ENCODE measurements at places on chromosomes 7 and 10.

DNA sequence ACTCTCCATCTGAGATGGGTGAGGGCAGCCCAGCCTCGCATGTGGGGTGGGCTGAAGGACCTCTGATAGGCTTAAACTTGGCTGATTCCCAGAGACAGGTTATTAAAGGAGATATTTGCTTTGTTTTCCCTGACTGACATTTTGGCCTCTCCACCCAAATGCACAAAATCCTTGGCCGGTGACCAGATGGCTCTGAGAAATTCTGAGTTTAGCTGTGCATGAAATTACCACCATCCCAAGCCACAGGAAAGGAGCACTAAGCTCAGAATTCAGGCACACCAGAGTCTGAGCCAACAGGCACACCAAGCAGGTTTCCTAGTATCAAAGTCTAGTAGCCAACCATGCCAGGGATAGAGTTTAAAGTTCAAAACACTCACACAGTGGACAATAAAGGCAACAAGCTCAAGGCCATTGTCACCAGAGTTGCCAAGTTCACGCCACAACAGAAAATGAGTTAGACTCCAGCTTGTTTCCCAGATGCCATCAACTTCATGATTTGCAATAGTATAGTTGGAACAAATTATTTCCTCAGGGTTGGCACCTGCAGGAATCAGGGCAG is 387.6 kb downstream of the KCNMA1 start:
- DNase-seq: no peak

DNA sequence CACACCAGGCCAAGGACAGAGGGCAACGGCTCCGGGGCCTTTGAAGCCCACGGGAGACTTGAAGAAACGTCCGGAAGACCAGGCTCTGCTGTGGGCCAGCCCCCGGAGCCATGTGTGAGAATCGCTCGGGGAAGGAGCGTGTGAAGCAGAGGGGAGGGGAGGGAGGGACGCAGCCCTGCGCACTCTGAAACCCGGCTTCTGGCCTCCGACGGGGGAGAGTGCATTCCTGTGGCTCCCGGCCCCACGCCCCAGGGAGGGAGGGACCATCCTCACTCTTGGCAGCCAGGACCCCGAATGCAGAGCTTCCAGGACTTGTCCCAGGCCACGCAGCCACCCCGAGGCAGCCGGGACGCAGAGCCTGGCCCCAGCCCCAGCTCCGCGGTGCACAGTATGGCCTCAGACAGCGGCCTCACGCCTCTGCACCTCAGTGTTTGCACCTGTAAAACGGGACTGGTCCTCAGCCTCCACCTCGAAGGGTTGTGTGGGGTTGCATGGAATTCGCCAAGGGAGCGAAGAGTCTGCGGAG is 67.4 kb downstream of the PDGFA start:
- DNase-seq: no peak

DNA sequence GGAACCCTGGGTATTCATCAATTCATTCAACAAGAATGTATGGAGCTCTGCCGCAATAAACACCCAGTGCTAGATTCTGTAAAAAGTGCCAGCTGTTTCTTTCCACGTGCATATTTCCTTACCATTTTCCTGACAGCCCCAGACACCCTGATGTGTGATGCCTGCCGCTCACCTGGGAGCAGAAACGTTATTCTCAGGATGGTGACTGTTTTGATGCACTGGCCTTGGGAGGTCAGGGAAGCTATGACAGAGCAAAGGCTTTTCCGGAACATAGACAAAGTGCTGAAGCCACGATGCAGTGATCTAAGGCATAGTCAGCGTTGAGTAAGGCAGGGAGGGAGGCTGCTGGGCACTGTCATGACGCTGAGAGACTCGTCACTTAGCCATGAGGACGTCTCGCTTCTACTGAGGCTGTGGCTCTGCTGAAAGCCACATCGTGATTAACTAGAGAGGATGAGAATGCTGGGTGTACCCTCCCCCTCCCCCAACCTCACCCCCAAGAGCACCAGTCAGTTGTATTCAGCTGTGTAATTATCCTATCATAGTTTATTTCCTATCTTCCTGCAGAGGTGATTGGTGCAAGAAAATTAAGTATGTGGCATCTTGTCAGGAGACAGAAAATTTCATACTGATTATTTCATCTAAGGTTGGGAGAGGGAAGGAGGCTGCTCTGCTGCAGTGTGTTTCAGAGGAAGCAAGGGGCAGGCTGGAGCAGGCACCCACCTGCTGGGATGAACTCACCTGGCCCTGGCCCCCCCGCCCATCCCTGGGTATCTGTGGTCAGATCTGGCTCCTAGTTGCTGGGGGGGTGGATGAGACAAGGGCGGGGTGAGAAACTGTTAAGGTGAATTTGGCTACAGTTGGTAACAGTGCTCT is 48.8 kb upstream of the SMNDC1 start:
- DNase-seq: no peak

- DNase-seq: no peak
Observed at GRCh38 chr10:22455068-22455857, 110.0 kb downstream of the SPAG6 start.

GRCh38 chr7:2820508-2820934 is 23.6 kb downstream of the GNA12 start:
- no peak for DNase-seq

GRCh38 chr10:98294270-98294627 is 26.3 kb upstream of the LOXL4 start:
- no peak for DNase-seq

DNA sequence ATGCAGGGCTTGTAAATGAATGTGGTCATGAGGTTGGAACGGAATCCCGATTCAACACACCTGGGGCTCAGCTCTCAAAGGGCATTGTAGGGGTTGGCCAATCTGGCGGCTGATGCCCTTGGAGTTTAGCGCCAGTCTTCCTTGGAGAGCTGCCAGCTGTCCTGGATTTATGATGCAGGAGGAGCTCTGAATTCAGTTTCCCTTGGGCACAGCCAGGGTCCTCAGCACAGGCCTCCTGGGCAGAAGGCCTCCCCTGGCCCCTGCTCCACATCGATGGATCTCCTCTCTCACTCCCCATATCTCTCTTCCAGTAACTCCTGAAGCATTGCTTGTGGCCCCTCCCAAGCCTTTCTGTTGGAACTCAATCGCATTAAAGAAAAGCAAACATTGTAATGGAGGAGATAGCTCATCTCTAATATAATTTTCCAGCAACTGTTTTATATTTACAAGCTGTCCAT is 985 bp upstream of the CYTH3 start:
- no peak for DNase-seq

GRCh38 chr7:13910805-13911551 is 78.5 kb downstream of the ETV1 start:
- no peak for DNase-seq

Measured in hippocampal formation (tissue), 2 donors.